ENCODE measurements at places on chromosomes 7 and 10. TPM values are rescaled to one million over a fixed set of nuclear protein-coding genes. Genes with fewer than 3 reads are reported as not detected.

RRP12 gene
- 21.8 TPM for total RNA-seq

KRIT1 gene
- 53.9 TPM for total RNA-seq

- H3K27me3 ChIP-seq: no peaks in the 10 kb centered on the region
- no peak overlapping the region for H3K27ac ChIP-seq
- H3K4me3 ChIP-seq: no peak overlapping the region
- no peaks in the 10 kb centered on the region for H3K36me3 ChIP-seq
Observed at GRCh38 chr7:155291045-155291530, 6.6 kb upstream of the INSIG1 start.

PTPRZ1 gene
- total RNA-seq: 0.83 TPM

DNA sequence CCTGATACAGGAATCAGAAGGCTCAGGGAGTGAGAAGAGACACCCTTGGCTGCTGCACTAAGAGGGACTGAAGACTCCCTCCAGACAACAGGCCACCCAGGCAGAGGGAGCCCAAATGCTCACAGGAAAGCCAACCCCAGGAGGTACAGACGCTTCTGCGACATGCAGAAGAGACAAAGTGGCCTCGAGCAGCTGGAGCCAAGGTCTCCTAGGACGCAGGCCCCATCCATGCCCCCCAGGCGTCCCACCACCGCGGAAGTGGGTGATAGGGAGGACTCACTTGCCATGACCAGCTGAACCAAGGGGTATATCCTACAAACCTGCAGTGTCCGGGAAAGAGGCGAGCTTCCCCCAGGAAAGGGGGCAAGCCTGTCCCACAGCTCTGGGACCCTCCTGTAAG is 56.9 kb downstream of the CTBP2 start:
- peak; percentile 18 for DNase-seq
- no peak overlapping the region for H3K27ac ChIP-seq
- H3K27me3 ChIP-seq: no peaks in the 10 kb centered on the region
- H3K4me1 ChIP-seq: peaks cover 11% of the 10 kb centered on the region
- H3K36me3 ChIP-seq: no peaks in the 10 kb centered on the region

- peak within 1 kb of the TSS; percentile 61 for H3K4me3 ChIP-seq
- no peak within 1 kb of the TSS for H3K27ac ChIP-seq
- peak; percentile 72 for DNase-seq
- H3K27me3 ChIP-seq: no peaks in the 10 kb centered on the region
- H3K4me1 ChIP-seq: peaks cover 1% of the 10 kb centered on the region
Observed at GRCh38 chr10:68826764-68827591, at the start of gene STOX1. STOX1 (plus strand) TSS chr10:68827531; CDS start chr10:68827624, 93 bp downstream.

DNA sequence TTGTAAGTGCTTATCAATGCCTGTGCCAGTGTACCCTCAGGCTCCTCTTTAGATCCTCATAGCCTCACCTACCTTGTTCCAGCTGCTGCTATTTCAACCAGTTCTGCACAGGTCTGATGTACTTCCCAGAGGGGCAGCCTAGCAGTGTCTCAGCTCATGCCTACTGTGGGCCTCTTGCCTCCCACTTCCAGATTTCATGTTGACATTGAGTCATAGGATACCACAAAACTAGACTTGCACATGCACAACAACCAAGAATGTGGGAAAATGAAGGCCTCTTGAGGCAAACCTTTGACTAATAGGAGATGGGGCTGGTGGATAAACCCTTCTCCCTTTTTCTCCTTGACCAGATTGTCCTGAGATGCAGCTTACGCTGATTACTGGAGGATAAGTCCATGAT is 31.0 kb downstream of the PON3 start:
- no peak overlapping the region for H3K4me3 ChIP-seq
- H3K36me3 ChIP-seq: no peaks in the 10 kb centered on the region
- H3K4me1 ChIP-seq: no peaks in the 10 kb centered on the region
- H3K27ac ChIP-seq: no peak overlapping the region
- DNase-seq: no peak

TMEM229A gene
- total RNA-seq: not detected

ASB10 gene
- total RNA-seq: not detected

TUBAL3 gene
- not detected for total RNA-seq
